ENCODE measurements at places on chromosomes 5 and 9. TPM values are rescaled to one million over a fixed set of nuclear protein-coding genes. Genes with fewer than 3 reads are reported as not detected.

- no peak for DNase-seq
- H3K27ac ChIP-seq: no peak overlapping the region
- H3K4me1 ChIP-seq: no peaks in the 10 kb centered on the region
- no peaks in the 10 kb centered on the region for H3K36me3 ChIP-seq
- H3K4me3 ChIP-seq: no peak overlapping the region
These were observed 137.3 kb downstream of the ZNF462 start for GRCh38 chr9:107000218-107000617.

GRCh38 chr9:110168486-110168885 lies 39.5 kb downstream of the C9orf152 start:
- no peaks in the 10 kb centered on the region for H3K36me3 ChIP-seq
- H3K27ac ChIP-seq: no peak overlapping the region
- H3K4me3 ChIP-seq: no peak overlapping the region
- H3K4me1 ChIP-seq: peaks cover 7% of the 10 kb centered on the region
- no peaks in the 10 kb centered on the region for H3K27me3 ChIP-seq

DNA sequence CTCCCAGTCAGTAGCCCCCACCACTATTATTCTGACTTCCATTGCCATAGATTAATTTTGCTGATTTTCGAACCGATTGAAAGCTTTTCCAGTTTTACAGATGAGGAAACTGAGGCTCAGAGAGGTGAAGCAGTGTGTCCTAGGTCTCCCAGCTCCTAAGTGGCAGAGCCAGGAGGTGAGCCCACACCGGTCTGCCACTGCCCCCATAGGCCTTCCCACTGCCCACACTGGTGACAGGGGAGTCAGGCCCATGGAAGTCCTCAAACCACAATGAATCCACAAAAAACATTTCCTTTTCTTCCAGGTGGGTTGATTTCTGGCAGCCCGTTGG lies 54.9 kb upstream of the RPL26L1 start:
- H3K27ac ChIP-seq: no peak overlapping the region
- H3K4me3 ChIP-seq: no peak overlapping the region
- DNase-seq: no peak
- peaks cover 9% of the 10 kb centered on the region for H3K4me1 ChIP-seq
- peaks cover 5% of the 10 kb centered on the region for H3K36me3 ChIP-seq

- no peak overlapping the region for H3K4me3 ChIP-seq
- H3K27ac ChIP-seq: no peak overlapping the region
- no peak for DNase-seq
- H3K36me3 ChIP-seq: no peaks in the 10 kb centered on the region
- H3K4me1 ChIP-seq: peaks cover 47% of the 10 kb centered on the region
These were observed 970 bp upstream of the FUT7 start for GRCh38 chr9:137032858-137033257.

GRCh38 chr5:146007270-146007669 lies 70.9 kb downstream of the SH3RF2 start:
- no peak overlapping the region for H3K4me3 ChIP-seq
- H3K4me1 ChIP-seq: no peaks in the 10 kb centered on the region
- H3K36me3 ChIP-seq: no peaks in the 10 kb centered on the region
- no peak overlapping the region for H3K27ac ChIP-seq
- peaks cover 6% of the 10 kb centered on the region for H3K27me3 ChIP-seq

DNA sequence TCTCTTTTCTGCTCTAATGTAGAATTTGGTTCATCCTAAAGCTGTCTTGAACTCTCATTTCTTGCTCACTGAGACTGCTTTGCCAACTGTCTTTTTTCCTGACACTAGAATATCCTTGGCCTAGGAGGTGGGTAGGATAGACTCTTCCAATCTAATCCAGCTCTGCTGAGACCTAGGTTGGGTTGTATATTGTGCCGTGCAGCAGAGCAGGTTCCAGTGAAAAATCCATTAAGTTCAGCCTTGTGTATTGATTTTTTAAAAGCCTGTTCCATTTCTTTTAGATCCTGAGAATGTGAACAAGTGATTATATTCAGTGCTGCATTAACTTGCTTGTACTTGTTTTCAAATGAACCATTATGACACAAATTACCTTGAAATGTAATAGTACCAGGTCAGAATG lies 539.6 kb downstream of the LRRC70 start:
- no peaks in the 10 kb centered on the region for H3K4me1 ChIP-seq
- H3K27ac ChIP-seq: no peak overlapping the region
- H3K27me3 ChIP-seq: no peaks in the 10 kb centered on the region
- H3K4me3 ChIP-seq: no peak overlapping the region

DNA sequence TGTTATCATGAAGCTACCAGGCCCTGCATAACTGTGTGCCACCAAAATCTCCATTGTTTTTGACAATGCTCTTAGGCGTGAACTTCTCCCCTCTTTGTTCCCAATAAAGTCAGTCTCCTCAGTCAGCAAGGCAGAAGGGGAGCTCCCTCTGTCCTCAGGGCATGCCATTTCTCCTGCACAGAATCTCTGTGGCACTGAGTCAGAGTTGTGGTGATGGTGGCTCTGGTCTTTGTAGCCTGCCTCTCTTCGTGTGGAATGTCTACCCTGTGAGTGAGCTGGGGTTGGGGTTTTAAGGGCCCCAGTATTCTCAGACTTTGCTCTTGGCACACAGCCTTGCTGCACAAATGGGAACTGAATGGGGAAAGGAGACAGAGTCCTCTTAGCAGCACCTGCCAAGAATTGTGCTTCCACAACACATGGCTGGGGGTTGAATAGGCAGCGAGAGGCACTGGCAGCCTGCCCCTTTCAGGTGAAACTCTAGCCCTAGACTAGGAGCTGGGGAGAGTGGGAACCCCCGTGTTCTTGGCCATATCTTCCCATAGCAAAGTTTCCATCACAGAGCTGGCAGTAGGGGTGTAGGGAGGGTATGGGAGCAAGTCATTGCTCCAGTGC lies 146.6 kb downstream of the SH3GL2 start:
- H3K36me3 ChIP-seq: no peaks in the 10 kb centered on the region
- no peaks in the 10 kb centered on the region for H3K27me3 ChIP-seq
- no peak for DNase-seq
- H3K27ac ChIP-seq: no peak overlapping the region
- no peaks in the 10 kb centered on the region for H3K4me1 ChIP-seq

GRCh38 chr9:116209414-116210116 lies 56.0 kb downstream of the PAPPA start:
- DNase-seq: no peak
- H3K36me3 ChIP-seq: no peaks in the 10 kb centered on the region
- H3K27ac ChIP-seq: no peak overlapping the region

DNA sequence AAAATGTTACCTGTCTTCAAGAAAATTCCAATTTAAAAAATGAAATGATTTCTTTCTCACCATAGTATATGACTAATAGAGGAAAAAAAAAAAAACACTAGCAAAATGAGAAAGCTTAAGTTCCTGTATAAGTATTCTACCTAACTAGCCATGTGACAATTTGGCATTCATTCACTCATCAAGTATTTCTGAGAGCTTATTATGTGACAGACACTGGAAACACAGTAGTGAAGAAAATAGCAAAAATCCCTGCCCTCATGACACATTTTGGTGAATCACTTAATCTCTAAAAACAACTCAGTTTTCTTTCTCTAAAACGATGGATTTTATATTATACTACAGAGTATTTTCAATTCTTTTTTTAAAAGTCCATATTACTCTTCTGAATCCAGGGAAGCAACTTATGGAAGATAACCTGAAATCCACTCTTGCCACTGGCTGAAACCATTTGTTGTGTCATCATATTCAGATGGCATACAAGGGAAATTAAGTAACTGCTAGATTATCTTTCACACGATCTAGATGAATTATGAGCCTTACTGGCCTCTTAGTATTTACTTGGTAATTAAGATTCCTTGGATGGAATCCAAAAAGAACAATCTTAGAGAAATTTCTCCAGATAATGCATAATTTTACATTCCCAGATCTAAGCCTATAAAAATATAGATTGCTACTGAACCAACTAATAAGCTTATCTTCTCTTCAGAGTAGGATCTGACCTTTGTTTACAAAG lies 5.5 kb downstream of the PTBP3 start:
- H3K27me3 ChIP-seq: no peaks in the 10 kb centered on the region
- DNase-seq: no peak
- peaks cover 60% of the 10 kb centered on the region for H3K4me1 ChIP-seq
- H3K27ac ChIP-seq: peak overlapping the region; percentile 5
- peaks cover 36% of the 10 kb centered on the region for H3K36me3 ChIP-seq

GRCh38 chr5:905139-905642 lies 12.5 kb downstream of the TRIP13 start:
- H3K36me3 ChIP-seq: peaks cover 38% of the 10 kb centered on the region
- no peak for DNase-seq
- no peak overlapping the region for H3K4me3 ChIP-seq
- H3K27me3 ChIP-seq: no peaks in the 10 kb centered on the region
- no peak overlapping the region for H3K27ac ChIP-seq

DNA sequence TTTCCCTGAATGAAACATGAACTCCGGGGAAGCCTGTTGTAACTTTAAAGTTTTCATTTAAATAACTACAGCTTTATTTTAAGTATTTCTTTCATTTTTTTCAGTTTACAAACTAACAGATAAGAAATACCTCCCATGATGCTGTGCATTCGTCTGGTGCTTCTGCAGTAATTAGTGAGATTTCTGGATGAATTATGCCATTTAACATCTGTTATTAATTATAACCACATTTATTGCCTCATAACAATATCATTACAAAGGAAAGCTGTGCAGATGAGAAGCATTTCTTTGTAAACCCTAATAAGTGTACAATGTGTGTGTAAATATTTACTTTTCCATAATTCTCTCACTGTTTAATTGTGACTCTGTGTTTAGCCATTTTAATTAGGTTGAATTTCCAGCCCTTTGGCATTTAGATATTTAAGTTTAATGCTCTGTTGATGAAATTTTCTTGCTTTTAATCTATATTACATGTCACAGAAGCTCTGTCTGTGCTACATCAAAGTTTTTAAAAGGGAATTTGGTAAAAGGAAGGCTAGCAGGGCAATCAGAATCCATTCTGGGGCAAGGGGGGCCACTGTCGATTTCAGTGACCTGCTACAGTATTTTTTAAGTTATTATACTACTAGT lies 418.0 kb downstream of the SPATA31D1 start:
- H3K36me3 ChIP-seq: no peaks in the 10 kb centered on the region
- H3K27me3 ChIP-seq: no peaks in the 10 kb centered on the region
- H3K27ac ChIP-seq: no peak overlapping the region

GRCh38 chr5:171801-172331 lies 19.4 kb upstream of the LRRC14B start:
- H3K36me3 ChIP-seq: no peaks in the 10 kb centered on the region
- no peaks in the 10 kb centered on the region for H3K4me1 ChIP-seq
- H3K27me3 ChIP-seq: no peaks in the 10 kb centered on the region
- DNase-seq: no peak

GRCh38 chr5:149632311-149633251 lies 51.3 kb downstream of the ARHGEF37 start:
- no peaks in the 10 kb centered on the region for H3K36me3 ChIP-seq
- H3K27me3 ChIP-seq: no peaks in the 10 kb centered on the region
- peaks cover 19% of the 10 kb centered on the region for H3K4me1 ChIP-seq
- DNase-seq: peak; percentile 32
- no peak overlapping the region for H3K4me3 ChIP-seq

Gene ENTPD2
- not detected for total RNA-seq
